Lower lobe of right lung (tissue), 2 donors: ENCODE measurements at places on chromosomes 2 and 18. TPM values are rescaled to one million over a fixed set of nuclear protein-coding genes. Genes with fewer than 3 reads are reported as not detected.

DPP10 gene
- total RNA-seq: 0.80 TPM

UPP2 gene
- total RNA-seq: not detected

RPRM gene
- total RNA-seq: 0.27 TPM

GREB1L gene
- 0.74 TPM for total RNA-seq

TUBA4B gene
- 3.5 TPM for total RNA-seq

PROKR1 gene
- not detected for total RNA-seq

REL gene
- total RNA-seq: 33.6 TPM

IL36G gene
- not detected for total RNA-seq

TDRD15 gene
- total RNA-seq: not detected

QPCT gene
- total RNA-seq: 8.6 TPM

GKN1 gene
- total RNA-seq: not detected

HDAC4 gene
- 44.9 TPM for total RNA-seq

OTOF gene
- total RNA-seq: 0.35 TPM

RNF181 gene
- 89.8 TPM for total RNA-seq

LAMA1 gene
- 0.65 TPM for total RNA-seq

PEX13 gene
- total RNA-seq: 25.8 TPM

CCDC141 gene
- 40.5 TPM for total RNA-seq

IL18RAP gene
- 6.8 TPM for total RNA-seq

ANKRD30BL gene
- total RNA-seq: not detected

GPR35 gene
- total RNA-seq: 4.7 TPM

CCDC121 gene
- total RNA-seq: 5.9 TPM

AKAIN1 gene
- total RNA-seq: not detected

SERPINB13 gene
- not detected for total RNA-seq

ABCB6 gene
- total RNA-seq: 15.4 TPM

RAD51AP2 gene
- not detected for total RNA-seq

MROH2A gene
- not detected for total RNA-seq

ARMC9 gene
- total RNA-seq: 43.1 TPM

CDH19 gene
- 1.2 TPM for total RNA-seq

CGREF1 gene
- total RNA-seq: 0.74 TPM
